ENCODE measurements at places on chromosomes 7 and 10.

DNA sequence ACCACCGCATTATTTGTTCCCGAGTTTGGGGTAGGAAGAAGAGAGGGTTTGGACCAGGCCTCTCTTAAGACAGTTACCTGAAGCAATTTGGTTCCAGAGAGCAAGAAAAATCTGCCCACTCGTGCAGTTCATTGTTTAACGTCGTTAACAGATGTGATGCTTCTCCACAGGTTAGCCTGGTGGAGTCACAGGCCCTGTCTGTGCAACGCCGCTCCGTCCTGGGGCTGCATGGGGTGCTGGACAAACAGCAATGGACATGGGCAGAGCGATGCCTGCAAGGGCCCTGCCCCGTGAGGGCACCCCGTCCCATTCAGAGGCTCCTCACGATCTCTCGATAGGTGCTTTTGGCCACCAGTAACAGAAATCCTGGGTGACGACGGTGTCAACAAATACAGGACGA is 9.7 kb downstream of the FOXL3 start:
- no peak for DNase-seq

- DNase-seq, result no peak
Measured at GRCh38 chr10:110443239-110444003, 54.3 kb upstream of the DUSP5 start.

DNA sequence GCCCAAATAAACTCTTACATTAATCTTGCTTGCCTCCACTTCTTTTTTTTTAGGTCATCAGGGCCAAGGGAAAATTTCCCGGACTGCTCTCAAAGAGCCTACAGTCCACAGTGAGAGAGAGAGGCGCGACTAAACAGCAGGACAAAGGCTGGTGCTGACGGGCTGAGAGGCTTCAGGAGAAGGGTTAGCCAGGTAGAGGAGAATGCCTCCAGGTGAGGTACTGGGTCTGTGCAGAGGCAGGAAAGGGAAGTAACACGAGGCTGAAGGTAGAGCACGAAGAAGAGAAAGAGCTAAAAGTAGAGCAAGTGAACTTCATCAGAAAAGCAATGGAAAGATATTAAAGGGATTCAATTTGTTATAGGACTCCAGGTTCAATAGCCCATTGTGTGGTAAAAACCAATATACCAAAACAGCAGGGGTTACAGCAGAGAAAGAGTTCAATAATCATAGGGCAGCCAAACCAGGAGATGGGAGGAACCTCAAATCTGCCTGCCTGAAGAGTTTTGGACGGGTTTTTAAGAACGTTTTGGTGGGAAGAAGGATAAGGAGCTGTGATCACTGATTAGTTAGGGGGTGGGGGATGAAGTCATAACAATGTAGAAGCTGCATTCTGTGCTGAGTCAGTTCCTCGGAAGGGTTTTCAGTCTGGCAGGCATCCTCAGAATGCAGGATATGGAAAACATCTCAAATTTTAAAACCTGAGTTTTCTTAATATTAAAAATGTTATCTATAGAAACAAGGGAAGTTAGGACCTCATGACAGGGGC is 171.5 kb downstream of the AKR1D1 start:
- DNase-seq, result no peak

DNA sequence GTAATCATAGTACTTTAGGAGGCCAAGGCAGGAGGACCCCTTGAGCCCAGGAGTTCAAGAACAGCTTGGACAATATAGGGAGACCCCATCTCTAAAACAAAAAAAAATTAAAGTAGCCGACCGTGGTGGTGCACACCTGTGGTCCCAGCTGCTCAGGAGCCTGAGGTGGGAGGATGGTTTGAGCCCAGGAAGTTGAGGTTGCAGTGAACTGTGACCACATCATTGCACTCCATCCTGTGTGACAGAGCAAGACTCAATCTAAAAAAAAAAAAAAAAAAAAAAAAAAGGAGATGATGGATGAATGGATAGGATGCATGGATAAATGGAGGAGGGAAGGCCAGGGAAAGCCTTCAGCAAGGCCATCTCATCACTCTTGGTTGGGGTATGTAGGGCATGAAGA is 33.4 kb upstream of the BMPR1A start:
- no peak for DNase-seq

GRCh38 chr10:38093816-38094157 is 350 bp upstream of the ZNF37A start:
- no peak for DNase-seq

GRCh38 chr10:33709008-33709753 is 374.7 kb upstream of the NRP1 start:
- DNase-seq, result no peak

DNA sequence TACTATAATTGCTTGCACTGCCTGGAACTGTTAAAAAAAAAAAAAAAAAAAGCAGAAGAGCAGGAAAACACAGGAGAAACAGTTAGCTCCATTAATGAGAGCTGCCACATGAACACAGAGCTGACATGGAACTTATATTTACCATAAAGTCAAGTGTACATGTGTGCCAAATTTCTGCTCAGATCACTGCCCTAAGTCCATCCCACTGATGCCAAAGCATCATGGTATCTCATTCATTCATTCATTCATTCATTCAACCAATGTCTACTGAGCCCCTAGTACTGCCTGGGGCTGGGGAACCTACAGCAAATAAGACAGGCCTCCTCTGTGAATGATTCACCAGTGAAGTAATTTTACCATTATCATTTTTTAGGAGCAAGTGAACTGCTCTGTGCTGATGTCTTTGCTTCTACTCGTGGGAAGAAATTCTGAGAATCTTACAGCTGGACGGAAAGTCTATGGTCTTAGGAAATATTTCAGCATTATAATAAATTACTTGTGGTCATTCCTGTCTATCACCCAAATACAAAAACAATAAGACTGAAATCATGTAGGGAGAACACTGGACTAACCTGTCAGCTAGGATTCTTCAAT is 58.8 kb upstream of the ABLIM1 start:
- no peak for DNase-seq

GRCh38 chr10:5927306-5927705 is 37.3 kb downstream of the FBH1 start:
- no peak for DNase-seq

- no peak for DNase-seq
Measured at GRCh38 chr10:29280488-29280840, 8.4 kb upstream of the LYZL1 start.

DNA sequence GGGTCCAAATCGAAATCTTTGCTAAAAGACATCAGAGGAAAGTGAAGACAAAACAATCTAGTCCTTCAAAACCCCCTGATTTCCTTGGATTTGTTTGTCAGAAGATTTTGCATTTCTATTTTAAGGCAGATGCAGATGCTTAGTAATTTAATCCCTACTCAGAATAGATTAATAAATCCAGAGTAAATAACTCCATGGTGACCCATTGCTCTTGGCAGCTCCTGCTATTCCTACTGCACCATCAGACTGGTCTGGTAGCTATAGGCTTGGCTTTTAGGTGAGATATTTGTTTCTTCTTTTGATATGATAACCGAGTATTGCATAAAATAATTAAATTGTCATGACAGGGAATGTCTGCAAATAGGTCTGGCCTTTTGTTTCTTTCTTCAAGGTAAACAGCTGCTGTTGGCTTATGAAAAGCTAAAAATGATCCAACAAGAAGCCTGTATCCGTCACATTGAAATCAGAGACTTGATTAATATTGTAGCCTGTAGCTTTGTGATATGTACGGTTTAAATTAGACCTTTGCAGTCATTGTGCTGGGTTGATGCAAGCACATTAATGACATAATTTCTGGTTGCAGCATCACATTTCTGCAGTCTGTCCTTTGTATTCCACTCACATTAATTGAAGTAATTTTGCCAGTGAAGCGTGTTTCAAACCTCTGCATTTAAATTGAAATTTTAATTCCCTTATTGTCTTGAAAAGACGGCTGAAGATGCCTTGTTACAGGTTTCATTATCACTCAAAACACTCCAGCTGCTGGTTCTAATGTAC is 40.7 kb downstream of the EXOC4 start:
- no peak for DNase-seq

DNA sequence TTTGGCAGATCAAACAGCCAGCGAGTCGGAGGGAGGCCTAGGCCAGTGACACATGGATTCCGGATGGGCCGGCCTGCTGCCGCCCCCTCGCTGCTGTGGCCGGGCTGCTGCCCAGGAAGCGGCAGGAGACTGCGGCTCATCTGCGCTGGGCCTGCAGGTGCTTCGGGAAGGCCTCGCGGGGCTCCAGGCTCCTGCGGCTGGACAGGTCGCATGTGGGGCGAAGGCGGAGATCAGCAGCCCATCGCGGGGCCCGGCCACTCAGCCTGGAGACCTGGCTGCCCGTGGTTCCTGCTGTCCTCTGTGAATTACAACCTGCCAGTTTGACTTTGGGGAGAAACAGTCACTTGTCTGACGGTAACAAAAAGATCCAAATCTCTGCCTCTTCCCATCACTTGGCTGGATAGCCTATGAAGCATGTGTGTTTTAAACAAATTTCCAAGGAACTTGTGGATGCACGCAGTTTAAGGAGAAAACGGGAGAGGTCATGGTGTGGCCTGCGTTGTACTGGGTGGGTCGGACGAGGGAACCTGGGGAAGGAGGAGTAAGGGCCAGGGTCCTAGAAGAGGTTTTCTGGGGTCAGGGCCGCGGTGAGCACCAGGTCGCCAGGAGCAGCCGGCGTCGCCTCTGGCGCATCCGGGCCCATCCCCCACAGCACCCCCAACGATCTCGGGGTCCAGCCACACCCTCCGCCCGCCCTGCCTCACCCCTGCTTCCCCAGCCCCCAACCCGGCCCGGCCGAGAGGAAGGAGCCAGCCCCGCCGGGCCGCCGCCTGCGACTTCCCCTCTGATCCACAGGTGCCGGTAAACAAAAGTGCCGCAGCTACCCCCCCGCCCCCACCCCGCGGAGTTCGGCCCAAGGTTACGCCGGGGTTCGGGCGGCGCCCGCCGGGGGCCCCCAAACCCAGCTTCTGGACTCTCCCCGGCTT is 1.6 kb downstream of the SPOCK2 start:
- DNase-seq, result no peak

DNA sequence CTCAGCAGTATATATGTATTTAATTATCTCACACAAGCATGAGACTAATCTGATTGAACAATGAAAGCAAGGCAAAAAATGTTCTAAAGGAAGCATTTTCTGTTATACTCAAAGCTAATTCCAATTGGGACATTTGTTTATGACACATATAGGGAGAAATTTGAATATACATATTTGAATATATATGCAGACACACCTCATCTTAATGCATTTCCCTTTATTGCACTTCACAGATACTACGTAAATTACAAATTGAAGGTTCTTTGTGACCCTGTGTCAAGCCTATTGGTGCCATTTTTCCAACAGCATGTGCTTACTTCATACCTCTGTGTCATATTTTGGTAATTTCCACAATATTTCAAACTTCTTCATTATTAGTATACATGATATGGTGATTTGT is 132.1 kb upstream of the STEAP1 start:
- DNase-seq, result no peak

DNA sequence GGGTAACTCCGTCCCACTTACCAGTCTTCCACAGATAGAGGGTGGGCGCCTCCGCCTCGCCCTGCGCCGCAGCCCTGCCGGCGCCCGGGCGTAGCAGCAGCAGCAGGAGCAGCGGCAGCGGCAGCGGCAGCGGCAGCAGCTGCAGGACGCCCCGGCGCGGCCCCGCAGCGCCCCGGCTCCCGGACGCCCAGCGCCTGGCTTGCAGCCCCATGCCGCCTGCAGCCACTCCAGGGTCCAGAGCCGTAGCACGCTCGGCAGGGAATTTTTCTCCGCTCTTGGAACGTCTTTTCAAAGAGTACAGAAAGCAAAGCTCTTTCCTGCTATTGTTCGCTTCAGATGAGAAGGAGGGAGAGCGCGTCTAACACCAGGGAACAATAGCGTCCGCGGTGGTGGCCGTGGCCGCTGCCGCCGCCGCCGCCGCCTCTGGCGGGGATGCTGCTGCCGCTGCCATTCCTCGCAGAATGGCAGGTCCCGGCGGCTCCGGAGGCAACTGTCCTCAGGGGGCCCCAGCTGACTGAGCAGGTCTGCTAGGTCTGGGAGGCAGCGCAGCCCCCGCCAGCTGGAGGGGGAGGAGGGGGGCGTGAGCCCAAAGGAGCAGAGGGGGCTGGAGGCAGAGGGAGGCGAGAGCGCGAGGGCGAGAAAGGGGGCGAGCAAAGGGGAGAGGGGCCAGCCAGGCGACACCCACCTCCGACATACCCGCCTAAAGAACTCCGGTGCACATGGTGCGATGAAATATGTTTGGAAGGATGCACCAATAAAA is at the start of gene THSD7A:
Gene THSD7A, minus strand, starts transcription at position 463 of the 760 bp plus-strand sequence. Its CDS starts 252 bp downstream, at position 211.
- peak; percentile 14 for DNase-seq

DNA sequence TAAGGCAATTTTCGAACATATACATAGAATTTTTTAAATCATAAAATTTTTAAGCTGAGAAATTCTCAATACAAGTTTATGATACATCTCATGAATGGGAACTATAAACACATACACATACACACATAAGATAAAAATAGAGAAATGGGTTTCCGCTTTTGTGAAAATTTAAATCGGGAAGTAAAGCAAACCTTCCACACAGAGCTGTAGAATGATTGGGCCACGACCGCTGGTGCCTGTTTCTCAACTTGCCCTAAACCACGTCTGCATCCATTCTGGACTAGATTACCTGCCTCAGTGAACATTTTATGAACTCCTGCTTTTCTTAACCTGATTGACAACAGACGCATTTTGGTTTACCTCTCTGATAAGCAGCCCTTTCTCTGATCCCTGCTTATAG is 264.4 kb downstream of the SKAP2 start:
- DNase-seq, result no peak

- DNase-seq, result no peak
Measured at GRCh38 chr7:138170298-138170697, 94.0 kb downstream of the AKR1D1 start.

GRCh38 chr10:117425974-117426566 is 50.8 kb upstream of the PDZD8 start:
- DNase-seq, result no peak

DNA sequence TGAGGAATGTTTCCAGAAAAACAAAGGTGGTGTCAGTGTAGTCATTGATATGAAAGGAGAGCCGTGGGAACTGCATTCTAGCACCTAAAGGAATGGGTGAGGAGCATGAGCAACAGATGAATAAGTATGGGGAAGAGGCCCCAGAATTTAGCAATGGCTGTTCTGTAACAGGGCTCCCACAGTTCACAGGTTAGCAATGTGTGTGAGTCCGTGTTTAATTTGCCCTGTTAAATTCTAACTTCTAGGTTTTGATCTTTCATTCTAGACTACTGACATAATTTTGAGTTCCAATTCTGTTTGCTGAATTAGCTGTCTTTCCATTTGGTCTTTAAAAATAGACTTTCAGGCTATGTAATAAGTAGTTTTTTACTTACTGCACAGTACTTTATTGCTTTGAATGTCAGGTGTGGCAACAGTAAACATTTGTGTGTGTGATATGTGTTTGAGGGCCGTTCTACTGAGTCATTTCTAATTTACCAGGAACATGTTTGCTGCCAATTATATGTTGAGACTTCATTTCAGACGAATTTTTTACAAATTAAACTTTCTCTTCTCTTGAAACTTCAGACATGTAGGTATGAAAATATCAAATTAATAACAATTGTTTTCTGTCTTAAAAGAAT is 8.8 kb downstream of the STK17A start:
- no peak for DNase-seq

GRCh38 chr10:6309816-6310215 is 107.1 kb downstream of the PFKFB3 start:
- DNase-seq, result no peak

GRCh38 chr10:130804281-130804680 is 507.2 kb downstream of the TCERG1L start:
- DNase-seq, result no peak

- DNase-seq, result no peak
Measured at GRCh38 chr10:116158036-116158435, 115.0 kb downstream of the GFRA1 start.

GRCh38 chr10:16966991-16967865 is 150.0 kb upstream of the RSU1 start:
- DNase-seq, result no peak
